Femur (tissue), 1 donor: ENCODE measurements at places on chromosomes 2 and 18.

DNA sequence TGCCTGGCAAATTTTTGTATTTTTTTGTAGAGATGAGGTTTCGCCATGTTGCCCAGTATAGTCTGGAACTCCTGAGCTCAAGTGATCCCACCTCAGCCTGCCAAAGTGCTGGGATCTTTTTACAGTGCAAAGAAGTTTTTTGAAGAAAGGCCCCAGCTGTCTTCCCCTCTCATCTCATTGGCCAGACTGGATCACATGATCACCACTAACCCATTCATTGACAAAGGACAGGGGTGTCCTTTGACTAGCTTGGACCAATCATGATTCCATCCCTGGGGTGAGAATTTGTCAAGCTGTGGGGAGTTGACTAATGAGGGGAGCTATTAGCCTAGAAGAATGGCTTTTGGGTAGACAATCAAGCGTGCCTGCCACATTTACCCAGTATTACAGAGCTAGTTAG, 232.9 kb upstream of the TANK start:
- DNase-seq: no peak

- DNase-seq: peak; percentile 29
Observed at GRCh38 chr2:95346738-95347671, 49.9 kb downstream of the KCNIP3 start.

GRCh38 chr2:26934335-26934724, 36.1 kb upstream of the MAPRE3 start:
- DNase-seq: no peak

GRCh38 chr18:11073971-11074370, 75.4 kb downstream of the PIEZO2 start:
- DNase-seq: no peak

- DNase-seq: no peak
Observed at GRCh38 chr18:950882-951495, 46.3 kb downstream of the ADCYAP1 start.

DNA sequence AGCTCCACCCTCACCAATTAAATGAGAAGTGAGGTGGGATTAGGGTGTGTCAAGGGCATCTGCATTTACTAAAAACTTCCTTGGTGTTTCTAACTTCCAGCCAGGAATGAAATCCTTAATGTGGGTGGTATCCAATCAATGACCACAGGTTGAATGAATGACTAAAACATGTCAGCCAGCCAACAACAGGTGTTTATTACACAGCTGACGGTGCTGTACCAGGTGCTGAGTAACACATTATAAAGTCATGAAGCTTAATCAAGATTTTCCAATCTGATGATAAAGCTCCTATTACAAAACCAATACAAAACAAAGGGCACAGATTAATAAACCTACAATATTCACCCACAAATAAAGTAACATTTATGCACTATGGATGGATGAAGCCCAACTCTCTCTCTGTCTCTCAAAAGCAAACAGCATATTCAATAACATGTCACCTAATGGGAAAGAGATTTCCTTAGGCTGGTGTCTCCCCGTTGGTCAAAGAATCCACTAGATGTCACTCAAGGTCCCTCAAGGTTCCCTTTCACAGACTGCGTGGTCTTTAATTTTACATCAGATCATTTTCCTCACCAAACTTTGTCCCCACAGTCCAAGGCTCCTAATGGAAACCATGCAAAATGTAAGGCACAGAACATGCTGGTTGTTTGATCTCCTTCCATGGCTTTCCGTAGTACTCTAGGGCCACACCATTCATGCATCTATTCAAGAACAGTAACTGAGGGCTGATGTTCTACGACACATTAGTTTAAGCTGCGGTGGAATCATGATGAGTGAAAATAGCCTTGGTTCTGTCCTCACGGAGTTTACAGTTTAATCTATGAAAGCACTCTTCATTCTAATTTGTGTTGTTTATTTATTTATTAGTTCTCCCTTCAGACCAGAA, 6.4 kb upstream of the PTPN4 start:
- DNase-seq: no peak

- DNase-seq: no peak
Observed at GRCh38 chr2:130776550-130776949, 21.2 kb downstream of the AMER3 start.

DNA sequence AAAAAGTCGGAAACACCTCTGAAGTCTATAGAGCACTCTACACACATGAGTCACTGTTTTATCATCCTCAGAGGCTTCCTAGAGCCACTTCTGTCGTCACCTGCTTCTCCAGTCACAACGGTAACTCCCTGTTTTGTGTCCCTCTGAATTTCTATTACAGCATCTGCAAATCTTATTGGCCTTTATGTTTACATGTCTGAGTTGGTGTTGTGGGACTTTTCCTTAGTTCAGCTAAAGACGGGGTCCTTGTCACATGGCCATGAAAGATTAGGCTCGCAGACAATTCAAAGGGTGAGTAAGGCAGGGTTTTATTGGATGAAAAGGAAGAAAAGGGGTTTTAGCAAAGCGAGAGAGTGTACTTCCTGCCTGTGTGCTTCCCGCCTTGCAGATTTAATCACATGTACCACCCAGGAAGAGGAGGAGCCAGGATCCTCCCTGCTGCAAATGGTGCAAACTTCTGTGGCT, 185.6 kb downstream of the LPIN1 start:
- no peak for DNase-seq

- no peak for DNase-seq
Observed at GRCh38 chr2:88628571-88628939, 1.3 kb upstream of the EIF2AK3 start.

GRCh38 chr18:48333563-48333962, 75.6 kb downstream of the ZBTB7C start:
- no peak for DNase-seq

DNA sequence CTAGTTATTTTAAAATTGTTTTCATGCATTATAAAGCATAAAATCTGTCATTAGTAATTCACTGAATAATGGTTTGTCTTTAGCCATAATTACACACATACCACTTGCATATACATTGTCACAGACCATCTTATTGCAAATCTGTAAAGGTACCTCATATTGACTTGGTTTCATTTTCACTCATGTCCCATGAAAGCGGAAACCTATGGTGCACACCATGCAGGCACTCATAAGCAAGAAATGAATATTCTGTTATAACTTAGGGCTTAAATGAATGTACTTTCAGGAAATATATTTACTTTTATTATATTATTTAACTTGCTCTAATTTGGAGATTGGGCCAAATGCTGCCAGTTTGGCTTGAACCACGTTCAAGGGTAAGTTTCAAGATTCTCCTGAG, 29.2 kb upstream of the STK17B start:
- DNase-seq: no peak

GRCh38 chr2:104769096-104769495, 84.8 kb upstream of the POU3F3 start:
- DNase-seq: no peak

DNA sequence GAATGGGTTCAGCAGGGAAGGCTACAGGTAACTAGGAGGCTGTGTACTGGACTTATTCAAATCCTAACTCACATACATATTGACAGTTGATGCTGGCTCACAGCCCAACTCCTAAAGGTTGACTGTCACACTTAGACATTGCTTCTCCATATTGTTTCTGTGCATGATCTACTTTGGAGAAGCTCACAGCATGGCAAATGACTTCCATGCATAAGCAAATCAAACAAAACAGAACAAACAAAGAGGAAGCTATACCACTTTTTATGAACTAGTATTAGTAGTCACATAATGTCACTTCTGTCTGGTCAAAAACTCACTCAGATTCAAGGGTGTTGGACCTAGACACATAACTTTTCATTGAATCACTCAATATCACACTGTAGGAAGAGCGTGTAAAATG, 43.8 kb upstream of the CDH19 start:
- DNase-seq: no peak

- DNase-seq: no peak
Observed at GRCh38 chr2:949384-950079, 1.1 kb upstream of the SNTG2 start.

DNA sequence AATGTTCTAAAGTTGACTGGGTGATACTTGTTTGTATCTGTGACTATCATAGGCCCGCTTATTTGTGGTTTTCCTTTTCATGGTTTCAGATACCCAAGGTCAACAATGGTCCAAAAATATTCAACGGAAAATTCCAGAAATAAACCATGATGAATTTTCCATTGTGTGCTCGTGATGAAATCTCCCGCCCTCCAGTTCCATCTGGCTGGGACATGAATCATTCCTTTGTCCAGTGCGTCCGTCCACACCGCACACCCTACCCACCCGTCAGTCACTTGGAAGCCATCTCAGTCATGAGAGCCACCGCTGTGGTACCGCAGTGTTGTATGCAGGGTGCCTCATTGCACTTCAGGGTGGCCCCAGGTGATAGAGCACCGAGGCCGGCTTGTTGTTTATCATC, 268.2 kb upstream of the PXDN start:
- DNase-seq: no peak

DNA sequence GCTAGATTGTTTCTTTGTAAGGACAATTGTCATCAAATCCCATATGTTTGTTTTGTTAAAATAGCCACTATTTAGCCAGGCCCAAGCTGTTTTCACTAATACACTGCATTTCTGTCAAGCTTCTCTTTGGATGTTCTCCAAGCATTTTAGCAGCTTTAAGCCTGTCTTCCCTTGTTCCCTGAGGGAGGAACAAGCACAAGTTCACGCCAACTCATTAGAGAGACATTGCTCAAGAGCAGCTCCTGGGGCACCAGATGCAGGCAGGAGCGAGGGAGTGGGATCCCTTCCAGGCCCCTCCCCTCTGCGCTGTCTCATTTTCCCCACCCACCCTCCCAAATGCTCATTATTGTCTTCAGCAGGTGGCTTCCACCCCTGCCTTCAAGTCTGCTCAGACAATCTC, 32.6 kb upstream of the PPP3R1 start:
- peak; percentile 26 for DNase-seq

DNA sequence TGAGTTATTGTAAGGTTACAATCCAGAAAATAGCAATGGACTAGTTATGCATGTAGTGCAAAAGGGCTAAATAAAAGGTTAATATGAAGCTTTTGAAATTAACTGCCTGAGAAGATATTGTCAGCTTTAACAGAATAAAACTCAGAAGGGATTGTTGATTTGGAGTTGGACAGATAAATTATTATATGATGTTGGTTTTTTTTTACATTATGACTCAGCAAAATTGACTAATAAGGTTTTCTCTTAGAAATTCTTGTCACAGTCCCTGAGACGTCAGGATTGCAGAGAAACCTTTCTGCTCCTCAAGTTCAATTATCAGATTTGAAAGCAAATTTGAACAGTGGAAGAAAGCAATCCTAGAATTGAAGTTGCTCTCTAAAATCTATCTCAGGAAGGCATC, 946.9 kb downstream of the CBLN2 start:
- DNase-seq: no peak

- no peak for DNase-seq
Observed at GRCh38 chr18:74895686-74896085, 298.0 kb downstream of the ZNF407 start.

GRCh38 chr2:197198890-197199289, 111.7 kb downstream of the ANKRD44 start:
- DNase-seq: peak; percentile 56

- DNase-seq: no peak
Observed at GRCh38 chr18:49537232-49537896, 24.5 kb upstream of the LIPG start.
